ENCODE measurements at places on chromosomes 1 and 21.

DNA sequence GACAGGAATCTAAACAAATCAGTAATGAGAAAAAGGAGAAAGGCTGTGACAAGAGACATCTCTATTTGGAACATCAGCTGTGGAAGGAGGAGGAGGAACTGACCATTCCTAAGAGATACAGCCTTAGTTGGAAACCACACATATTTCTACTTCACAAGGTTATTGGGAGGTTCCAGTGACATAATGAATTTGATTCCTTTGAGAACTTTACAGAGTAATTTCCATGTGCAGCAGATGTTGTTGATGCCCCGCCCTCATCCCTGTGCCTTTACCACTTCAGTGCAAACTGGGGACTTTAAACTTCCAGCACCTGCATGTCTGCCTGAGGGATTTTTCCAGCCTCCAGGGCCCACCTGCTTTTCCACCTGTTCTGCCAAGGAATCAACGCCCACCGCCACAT is 9.3 kb upstream of the ST6GALNAC5 start:
- DNase-seq = no peak

- no peak for DNase-seq
These were observed 5.0 kb downstream of the KPNA6 start for GRCh38 chr1:32112806-32113375.

DNA sequence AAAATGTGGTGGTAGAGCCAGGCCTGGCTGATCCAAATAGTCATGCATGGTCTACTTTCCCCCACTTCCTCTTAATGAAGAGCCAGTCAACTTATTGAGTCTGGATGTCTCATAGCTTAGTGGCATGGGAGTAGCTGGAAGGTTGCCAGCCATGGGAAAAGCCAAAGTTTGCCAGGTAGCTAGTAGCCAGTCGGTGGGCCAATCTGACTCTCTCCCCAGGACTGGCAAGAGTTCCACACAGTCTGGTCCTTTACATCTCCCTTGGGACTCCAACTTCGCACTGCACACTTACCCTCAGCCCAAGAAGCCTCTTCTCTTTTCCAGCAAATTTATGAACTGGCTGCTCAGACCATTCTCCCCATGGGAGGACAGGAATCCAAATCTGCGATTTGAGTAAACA is 8.3 kb downstream of the WARS2 start:
- DNase-seq = no peak

- DNase-seq = no peak
These were observed 390.5 kb upstream of the LYPLAL1 start for GRCh38 chr1:218783131-218783530.

GRCh38 chr1:160850541-160850940 is 12.1 kb downstream of the CD244 start:
- DNase-seq = no peak

GRCh38 chr21:24594082-24594481 is 1013.2 kb downstream of the MRPL39 start:
- DNase-seq = no peak

DNA sequence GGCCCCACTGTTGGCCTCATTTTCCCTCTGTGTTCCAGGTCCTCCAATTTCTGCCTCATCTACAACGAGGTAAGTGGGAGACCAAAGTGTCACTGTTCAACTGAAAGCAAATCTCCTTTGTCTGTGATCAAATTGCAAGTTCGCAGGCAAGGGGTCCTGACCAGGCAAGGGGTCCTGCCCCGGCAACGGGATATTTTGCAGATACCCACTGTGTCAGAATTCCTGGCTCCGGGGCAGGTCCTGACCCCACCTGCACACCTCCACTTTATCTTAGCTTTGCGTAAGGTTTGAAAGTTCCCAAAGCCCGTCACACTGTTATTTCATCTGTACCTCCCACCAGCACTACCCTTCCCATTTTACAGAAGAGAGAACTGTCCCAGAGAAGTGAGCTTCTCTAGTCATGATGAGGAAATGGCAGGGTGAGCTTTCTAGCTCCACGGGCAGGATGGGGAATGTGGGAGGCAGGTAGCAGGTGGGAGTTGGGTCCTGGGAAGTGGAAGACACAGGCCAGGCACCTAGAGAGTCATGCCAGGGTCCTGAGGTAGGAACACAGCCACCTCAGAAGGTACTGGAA is 32.0 kb upstream of the CSF1 start:
- DNase-seq = no peak

DNA sequence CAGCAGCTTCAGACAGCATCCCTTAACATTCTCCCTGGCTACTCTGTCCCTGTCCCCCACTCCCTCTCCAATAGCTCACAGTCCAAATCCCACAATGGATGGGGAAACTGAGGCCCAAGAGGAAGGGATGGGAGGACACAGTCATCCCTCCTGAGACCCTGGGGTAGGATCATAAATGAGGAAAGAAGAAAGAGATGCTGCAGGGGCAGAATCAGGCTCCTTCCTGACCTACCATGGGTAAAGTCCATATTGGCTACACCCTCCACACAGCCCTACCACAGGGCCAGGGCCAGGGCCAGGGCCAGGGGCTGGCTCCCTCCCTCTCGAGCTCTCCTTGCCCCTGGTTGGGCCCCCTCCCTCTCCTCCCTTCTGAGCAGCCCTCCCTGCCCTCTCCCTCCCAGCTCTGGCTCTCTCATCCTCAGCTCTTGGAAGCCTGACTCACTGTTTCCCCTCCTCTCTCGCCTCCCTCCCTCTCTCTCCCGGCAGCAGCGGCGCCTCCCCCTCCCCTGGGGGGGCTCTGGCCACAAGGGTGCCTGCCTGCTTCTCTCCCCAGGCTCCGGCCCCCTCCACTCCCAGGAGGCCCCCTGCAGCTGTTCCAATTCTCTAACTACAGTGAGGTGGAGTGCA is 4.9 kb downstream of the AHDC1 start:
- no peak for DNase-seq

GRCh38 chr1:213692321-213692720 is 295.5 kb upstream of the PROX1 start:
- DNase-seq = no peak

DNA sequence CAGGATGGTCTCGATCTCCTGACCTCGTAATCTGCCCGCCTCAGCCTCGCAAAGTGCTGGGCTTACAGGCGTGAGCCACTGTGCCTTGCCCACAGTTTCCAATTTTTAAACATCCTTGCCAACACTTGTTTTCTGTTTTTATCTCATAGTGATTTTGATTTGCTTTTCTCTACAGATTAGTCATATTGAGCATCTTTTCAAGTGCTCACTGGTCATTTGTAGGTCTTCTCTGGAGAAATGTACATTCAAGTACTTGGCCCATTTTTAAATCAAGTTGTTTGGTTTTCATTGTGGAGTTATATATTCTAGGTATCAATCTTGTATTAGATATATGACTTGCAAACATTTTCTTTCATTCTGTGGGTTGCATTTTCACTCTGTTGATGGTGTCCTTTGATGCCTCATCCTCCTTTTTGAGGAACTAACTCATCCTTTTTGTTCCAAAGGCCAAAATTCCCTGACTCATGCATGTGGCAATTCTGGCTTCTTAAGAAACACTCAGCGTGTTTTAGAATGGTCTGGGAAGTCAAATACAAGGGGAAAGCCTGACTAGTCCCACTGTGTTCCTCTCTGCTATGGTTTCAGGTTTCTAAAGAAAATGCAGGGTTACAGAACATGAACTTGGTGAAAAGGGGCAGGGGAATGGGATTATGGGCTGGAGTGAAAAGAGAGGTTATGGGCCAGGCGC is 37.3 kb downstream of the PTAFR start:
- no peak for DNase-seq

DNA sequence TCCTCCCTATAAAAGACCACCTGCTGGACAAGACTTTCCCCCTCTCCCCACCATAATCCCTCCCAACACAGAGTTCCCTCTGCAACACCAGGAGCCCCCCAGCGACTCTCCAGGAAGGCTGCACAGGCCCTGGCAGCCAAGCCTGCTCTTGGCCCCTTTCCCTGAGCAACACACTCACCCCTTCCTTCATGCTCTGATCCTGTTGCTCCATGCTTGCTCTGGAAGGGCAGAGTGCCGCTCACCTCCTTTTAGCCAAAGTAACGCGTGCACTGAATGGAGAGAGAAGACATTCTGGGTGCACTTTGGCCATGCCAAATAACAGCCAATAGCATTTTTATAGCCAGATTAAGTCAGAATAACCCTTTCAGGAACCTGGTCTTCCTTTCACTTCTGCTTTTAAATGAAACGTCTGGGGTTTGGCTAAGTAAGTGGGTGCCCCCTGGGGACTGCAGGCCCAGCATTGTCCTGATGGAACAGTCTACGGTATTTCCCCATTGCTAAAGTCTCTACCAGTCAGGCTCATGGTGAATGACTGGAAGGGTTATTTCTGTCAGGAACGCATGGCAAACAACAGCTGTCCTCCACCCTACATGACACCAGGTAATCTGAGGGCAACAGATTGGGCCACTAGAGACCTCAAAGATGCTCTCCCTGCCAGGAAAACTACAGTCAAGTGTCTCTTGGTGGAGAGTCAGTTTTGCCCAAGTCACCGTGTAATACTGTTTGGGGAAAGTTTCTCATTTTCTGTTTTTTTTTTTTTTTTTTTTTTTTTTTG is at the start of gene SLC2A5:
SLC2A5 (minus strand) TSS at position 310 of the 775 bp plus-strand sequence; CDS start at position 211, 99 bp downstream.
- DNase-seq = no peak

GRCh38 chr1:207954104-207954503 is 43.2 kb upstream of the CD34 start:
- DNase-seq = no peak

GRCh38 chr1:37922767-37923550 is 23.9 kb downstream of the INPP5B start:
- no peak for DNase-seq

DNA sequence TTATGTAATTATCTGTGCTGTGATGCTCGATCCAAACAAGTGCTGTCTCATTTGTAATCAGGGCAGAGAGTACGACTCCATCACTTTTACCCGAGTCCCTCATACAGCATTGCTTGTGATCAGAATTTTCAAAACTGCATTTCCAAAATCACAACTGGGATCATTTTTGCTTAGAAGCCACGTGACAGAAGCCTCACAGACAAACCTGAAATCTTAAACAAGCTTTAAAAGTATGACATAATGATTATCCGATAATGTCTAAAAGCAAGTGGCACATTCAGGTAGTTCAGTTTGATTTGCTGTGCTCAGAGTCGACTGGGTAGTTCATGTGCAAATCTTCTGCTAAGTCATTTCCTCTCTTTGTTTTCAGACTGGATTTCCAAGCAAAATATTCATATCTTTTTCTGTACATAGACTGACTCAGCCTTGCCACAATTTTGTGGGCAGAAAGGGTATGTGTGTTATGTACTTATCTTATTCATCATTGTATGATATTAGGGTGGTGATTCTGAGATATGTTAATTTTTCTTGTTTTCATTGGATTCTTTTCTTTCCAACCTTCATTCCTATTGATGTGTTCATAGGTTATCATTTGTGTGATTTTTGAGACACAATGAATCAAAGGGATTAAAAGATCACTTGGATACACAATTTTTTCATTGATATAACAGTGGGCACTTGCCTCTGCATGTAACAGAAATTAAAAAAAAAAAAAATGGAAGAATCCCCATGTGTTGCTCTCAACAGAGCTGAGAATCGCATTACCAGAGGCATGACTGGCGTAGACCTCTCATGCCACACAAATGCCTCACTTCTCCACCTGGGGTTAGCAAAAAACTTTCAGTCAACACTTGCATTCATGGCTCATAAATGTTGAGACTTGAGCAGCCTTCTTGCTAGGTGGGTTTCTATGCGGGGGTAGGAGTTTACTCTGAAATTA is 355.7 kb downstream of the LTN1 start:
- DNase-seq = no peak

DNA sequence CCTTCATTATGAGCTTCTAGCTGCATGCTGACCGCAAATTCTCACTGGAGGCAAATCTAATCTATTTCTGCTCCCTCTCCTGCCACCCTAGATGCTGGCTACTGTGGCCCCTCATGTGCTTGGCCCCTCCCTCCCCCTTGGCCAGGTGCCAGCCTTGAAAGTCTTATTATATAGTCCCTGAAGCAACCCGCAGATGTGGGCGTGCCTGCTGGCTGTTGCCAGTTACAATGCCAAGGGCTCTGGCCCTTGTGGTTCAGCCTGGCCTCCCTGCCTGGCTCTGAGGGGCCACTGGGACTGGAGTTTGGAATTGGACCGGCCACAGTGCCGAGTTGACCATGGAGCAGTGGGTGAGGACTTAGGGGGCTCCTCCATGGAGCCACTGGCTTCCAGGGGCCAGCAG is 78.9 kb upstream of the ACTRT2 start:
- no peak for DNase-seq

GRCh38 chr1:7117399-7118281 is 332.4 kb downstream of the CAMTA1 start:
- no peak for DNase-seq

All from T follicular helper cell (primary cell).